ENCODE measurements at places on chromosomes 4 and X. TPM values are rescaled to one million over a fixed set of nuclear protein-coding genes. Genes with fewer than 3 reads are reported as not detected.

Gene PAGE5
- not detected for total RNA-seq

Gene SPARCL1
- total RNA-seq: 240 TPM

Gene SPANXD
- not detected for total RNA-seq

Gene PI4K2B
- 50.5 TPM for total RNA-seq

DNA sequence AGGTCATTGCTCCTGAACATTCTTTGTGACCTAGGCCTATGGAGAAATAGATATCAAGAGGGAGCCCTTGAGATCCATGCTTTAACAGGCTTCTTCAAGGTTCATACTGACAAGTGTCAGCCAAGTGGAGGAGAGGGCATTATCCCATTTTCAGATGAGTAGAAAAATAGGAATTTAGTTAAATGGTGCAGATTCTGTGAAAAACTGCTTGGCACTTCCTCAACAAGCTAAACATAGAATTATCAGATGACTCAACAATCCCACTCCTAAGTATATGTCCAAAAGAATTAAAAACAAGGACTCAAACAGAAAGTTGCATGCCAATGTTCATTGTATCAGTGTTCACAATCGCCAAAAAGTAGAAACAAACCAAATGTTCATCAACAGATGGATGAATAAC lies 43.8 kb upstream of the KCNIP4 start:
- no peak overlapping the region for H3K27ac ChIP-seq
- H3K4me3 ChIP-seq: no peak overlapping the region
- no peaks in the 10 kb centered on the region for H3K27me3 ChIP-seq

DNA sequence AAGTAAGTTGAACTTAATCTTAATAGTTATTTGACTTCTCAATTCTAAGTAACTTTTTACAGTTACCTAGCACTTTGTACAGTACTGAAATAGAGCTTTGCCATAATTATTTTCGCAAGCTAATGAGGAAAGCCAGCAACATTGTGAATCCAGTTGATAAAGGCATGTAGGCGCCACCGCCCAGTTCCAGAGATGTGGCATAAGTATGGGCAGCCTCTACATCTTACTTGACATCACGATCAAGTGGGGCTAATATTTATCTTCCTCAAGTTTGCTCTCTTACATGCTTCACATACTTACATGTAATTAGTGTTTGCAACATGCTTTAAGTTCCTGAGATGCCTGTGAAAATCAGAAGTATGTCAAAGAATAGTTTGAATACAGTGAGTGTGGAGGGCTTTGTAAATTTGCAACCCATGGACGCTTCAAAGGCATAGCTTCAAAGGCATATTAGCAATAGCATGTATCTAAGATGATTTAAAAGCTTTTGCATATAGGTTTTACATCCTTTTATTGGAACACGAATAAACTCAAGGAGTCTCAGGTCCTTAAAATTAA lies 34.9 kb upstream of the VCX3B start:
- H3K4me1 ChIP-seq: no peaks in the 10 kb centered on the region
- no peak overlapping the region for H3K27ac ChIP-seq
- no peaks in the 10 kb centered on the region for H3K27me3 ChIP-seq
- no peaks in the 10 kb centered on the region for H3K36me3 ChIP-seq
- H3K4me3 ChIP-seq: no peak overlapping the region
- DNase-seq: no peak

DNA sequence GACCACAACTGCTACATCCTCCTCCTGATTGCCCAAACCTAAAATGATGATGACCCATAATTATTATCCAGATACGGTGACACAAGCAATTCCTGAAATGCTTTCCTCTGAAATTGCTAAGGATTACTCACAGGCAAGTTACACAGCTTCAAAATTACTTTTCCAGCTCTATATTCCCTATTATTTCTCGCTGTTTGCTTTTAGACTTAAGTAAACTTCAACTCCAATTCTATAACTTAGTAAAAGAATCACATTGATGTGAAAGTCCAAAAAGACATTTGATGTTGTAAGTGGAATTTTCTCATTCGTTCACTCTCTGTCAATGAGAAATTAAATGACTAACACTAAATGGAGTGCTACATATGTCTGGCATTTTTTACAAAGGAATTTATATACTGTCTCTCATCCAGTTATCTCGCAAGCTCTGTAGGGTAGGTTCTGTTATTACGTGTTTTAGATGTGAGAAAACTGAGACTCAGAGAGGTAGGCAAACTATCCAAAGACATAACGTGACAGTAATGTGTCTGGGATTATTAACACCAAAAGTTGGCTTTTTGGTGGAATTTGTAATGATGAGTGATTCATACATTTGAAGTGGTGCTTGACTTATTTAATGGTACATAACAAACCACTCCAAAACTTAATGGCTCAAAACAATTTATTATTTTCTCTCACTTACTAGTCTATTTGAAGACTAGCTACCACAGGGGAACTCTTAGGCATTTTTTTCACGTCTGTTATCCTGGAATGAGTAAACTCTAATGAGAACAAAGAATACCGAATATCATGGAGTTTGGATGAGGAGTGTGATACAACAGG lies 31.5 kb downstream of the PALLD start:
- no peaks in the 10 kb centered on the region for H3K4me1 ChIP-seq
- H3K27me3 ChIP-seq: no peaks in the 10 kb centered on the region
- no peak for DNase-seq
- no peak overlapping the region for H3K27ac ChIP-seq
- no peak overlapping the region for H3K4me3 ChIP-seq

GRCh38 chr4:98387345-98388026 lies 126.3 kb downstream of the RAP1GDS1 start:
- no peak overlapping the region for H3K4me3 ChIP-seq
- H3K27ac ChIP-seq: no peak overlapping the region
- no peaks in the 10 kb centered on the region for H3K4me1 ChIP-seq
- no peaks in the 10 kb centered on the region for H3K36me3 ChIP-seq
- DNase-seq: no peak

DNA sequence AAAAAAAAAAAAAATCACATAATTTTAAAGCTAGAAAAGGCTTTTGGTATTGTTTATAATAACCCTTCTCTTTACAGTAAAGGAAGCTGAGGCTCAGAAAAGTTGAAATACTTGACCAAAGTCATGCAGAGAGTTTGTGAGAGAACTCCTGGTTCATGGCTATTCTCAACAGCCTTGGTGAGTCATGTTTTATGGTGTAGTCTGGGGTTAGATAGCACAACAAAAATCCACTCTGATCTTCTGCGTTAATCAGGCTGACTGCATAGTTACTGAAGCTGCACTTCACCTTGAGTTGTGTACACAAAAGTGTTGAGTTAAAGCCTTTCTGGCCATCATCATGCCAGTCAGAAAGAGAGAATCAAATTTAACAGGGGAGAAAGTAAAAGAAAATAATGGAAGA lies 19.3 kb upstream of the SFRP2 start:
- H3K36me3 ChIP-seq: no peaks in the 10 kb centered on the region
- no peaks in the 10 kb centered on the region for H3K4me1 ChIP-seq
- no peak for DNase-seq

DNA sequence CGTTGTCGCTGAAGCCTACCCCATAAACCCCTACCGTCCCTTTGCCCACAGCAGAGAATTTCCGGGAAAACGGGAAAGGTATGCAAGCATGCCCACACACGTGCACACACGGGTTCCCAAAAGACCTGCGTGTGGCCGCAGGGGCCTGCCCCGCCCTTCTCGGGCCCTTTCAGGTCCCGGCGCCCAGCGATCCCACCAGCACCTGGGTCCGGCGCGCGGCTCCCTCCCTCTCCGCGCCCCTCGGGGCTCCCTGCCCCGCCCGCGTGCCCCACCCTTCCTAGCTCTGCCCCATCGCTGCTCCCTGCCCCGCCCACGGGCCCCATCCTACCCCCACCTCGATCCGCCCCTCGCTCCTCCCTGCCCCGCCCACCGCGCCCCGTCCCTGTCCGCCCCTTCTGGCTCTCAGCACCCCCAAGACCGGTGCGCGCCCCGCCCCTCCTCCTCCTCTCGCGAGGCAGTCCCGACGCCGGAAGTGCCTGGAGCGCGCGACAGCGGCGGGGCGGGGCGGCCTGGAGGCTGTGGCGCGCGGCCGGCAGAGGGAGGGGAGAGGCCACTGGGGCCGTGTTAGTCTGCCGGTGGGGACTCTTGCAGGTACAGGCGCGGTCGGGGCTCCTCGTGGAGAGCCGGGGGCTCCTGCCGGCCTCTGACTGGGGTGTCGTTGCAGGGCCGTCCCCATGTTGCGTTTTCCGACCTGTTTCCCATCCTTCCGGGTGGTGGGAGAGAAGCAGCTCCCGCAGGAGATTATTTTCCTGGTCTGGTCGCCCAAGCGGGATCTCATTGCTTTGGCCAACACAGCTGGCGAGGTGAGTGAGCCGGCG lies at the start of gene ANAPC4:
Gene ANAPC4, plus strand, starts transcription at position 510 of the 818 bp plus-strand sequence. Its CDS starts 165 bp downstream, at position 675.
- H3K27ac ChIP-seq: peak within 1 kb of the TSS; percentile 21
- H3K4me1 ChIP-seq: peaks cover 7% of the 10 kb centered on the region
- DNase-seq: peak; percentile 96
- no peaks in the 10 kb centered on the region for H3K36me3 ChIP-seq
- H3K27me3 ChIP-seq: no peaks in the 10 kb centered on the region
- H3K4me3 ChIP-seq: peak within 1 kb of the TSS; percentile 96

GRCh38 chr4:175884048-175884447 lies 72.0 kb upstream of the GPM6A start:
- H3K27ac ChIP-seq: no peak overlapping the region
- no peaks in the 10 kb centered on the region for H3K27me3 ChIP-seq
- no peaks in the 10 kb centered on the region for H3K4me1 ChIP-seq
- no peaks in the 10 kb centered on the region for H3K36me3 ChIP-seq
- no peak overlapping the region for H3K4me3 ChIP-seq

- no peak overlapping the region for H3K4me3 ChIP-seq
- no peak for DNase-seq
- no peaks in the 10 kb centered on the region for H3K27me3 ChIP-seq
- no peak overlapping the region for H3K27ac ChIP-seq
- H3K4me1 ChIP-seq: no peaks in the 10 kb centered on the region
These were observed 166.6 kb upstream of the RAPGEF2 start for GRCh38 chr4:158936238-158936637.

DNA sequence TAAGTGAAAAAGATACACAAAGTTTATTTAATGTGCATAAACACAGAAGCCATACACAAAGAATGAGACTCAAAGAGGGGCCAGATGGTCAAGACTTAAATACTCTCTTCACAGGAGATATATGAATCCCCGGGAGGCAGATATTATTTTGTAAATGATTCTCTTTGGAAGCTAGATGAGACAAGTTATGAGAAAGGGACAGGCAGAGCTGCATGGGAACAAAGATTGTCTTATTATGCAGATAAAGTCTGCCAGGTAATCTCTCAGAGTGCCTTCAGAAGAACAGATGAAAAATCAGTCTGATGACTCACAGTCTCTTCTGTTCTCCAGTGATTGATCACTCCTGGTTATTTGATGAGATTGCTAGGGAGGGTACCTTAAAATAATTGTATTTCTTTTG lies 89.0 kb downstream of the NAF1 start:
- H3K4me1 ChIP-seq: no peaks in the 10 kb centered on the region
- no peak overlapping the region for H3K27ac ChIP-seq
- no peak for DNase-seq
- H3K36me3 ChIP-seq: no peaks in the 10 kb centered on the region
- H3K4me3 ChIP-seq: no peak overlapping the region
- H3K27me3 ChIP-seq: no peaks in the 10 kb centered on the region

GRCh38 chrX:12497832-12498591 lies 293.2 kb upstream of the PRPS2 start:
- no peaks in the 10 kb centered on the region for H3K36me3 ChIP-seq
- no peaks in the 10 kb centered on the region for H3K27me3 ChIP-seq
- no peaks in the 10 kb centered on the region for H3K4me1 ChIP-seq
- H3K27ac ChIP-seq: no peak overlapping the region

GRCh38 chrX:11787564-11787963 lies 29.5 kb downstream of the MSL3 start:
- no peaks in the 10 kb centered on the region for H3K27me3 ChIP-seq
- no peaks in the 10 kb centered on the region for H3K36me3 ChIP-seq
- H3K4me3 ChIP-seq: no peak overlapping the region
- H3K4me1 ChIP-seq: no peaks in the 10 kb centered on the region

- H3K36me3 ChIP-seq: no peaks in the 10 kb centered on the region
- DNase-seq: no peak
- no peak overlapping the region for H3K27ac ChIP-seq
- H3K27me3 ChIP-seq: no peaks in the 10 kb centered on the region
These were observed 115.4 kb upstream of the NUDT6 start for GRCh38 chr4:123037804-123038203.

GRCh38 chrX:110066488-110067225 lies 63.7 kb downstream of the TMEM164 start:
- no peak overlapping the region for H3K4me3 ChIP-seq
- H3K36me3 ChIP-seq: no peaks in the 10 kb centered on the region
- no peak overlapping the region for H3K27ac ChIP-seq

GRCh38 chr4:187302457-187303150 lies 578.9 kb upstream of the FAT1 start:
- no peaks in the 10 kb centered on the region for H3K27me3 ChIP-seq
- H3K4me1 ChIP-seq: no peaks in the 10 kb centered on the region
- H3K36me3 ChIP-seq: no peaks in the 10 kb centered on the region
- no peak for DNase-seq
- H3K4me3 ChIP-seq: no peak overlapping the region

DNA sequence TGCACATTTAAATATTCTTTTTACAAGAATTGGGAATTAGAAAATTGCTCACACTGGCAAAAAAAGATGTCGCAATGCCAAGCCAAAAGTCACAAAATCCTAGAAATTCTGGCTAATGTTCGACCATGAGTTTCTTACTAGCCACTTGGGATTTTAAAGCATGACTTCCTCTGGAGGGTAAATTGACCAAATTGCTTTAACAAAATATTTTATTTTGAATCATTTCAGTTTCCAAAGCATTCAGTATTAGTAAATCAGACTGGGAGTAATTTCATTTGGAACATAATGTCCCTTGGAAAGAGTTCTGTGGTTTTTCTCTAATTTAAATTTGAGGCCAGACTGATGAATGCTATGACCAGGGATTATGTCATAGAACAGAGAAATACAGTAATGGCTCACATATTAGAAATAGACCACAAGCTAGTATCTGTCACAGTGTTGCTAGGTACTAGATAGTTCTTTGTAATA lies 7.6 kb upstream of the CXCL5 start:
- H3K27me3 ChIP-seq: no peaks in the 10 kb centered on the region
- DNase-seq: no peak
- no peaks in the 10 kb centered on the region for H3K36me3 ChIP-seq
- no peaks in the 10 kb centered on the region for H3K4me1 ChIP-seq
- no peak overlapping the region for H3K27ac ChIP-seq

GRCh38 chr4:87506974-87507701 lies 22.0 kb downstream of the SPARCL1 start:
- peaks cover 9% of the 10 kb centered on the region for H3K4me1 ChIP-seq
- H3K27ac ChIP-seq: no peak overlapping the region
- no peaks in the 10 kb centered on the region for H3K27me3 ChIP-seq
- no peak for DNase-seq
- no peak overlapping the region for H3K4me3 ChIP-seq

- H3K27me3 ChIP-seq: no peaks in the 10 kb centered on the region
- DNase-seq: no peak
- no peaks in the 10 kb centered on the region for H3K4me1 ChIP-seq
- H3K36me3 ChIP-seq: no peaks in the 10 kb centered on the region
- no peak overlapping the region for H3K4me3 ChIP-seq
- no peak overlapping the region for H3K27ac ChIP-seq
These were observed 44.2 kb downstream of the MTHFD2L start for GRCh38 chr4:74202062-74202586.
